Mammary microvascular endothelial cell (primary cell): ENCODE measurements at places on chromosomes 1 and 21. TPM values are rescaled to one million over a fixed set of nuclear protein-coding genes. Genes with fewer than 3 reads are reported as not detected.

LRRC8B gene
- 19.1 and 19.8 TPM in 2 replicates for total RNA-seq

TMPRSS2 gene
- total RNA-seq: not detected in 2 replicates

CYP2J2 gene
- total RNA-seq: 0.20 TPM in 1 of 2 replicates, not detected in the other

S100A1 gene
- total RNA-seq: not detected in 2 replicates

LEMD1 gene
- not detected in 2 replicates for total RNA-seq

KCNN3 gene
- 0.40 and 0.64 TPM in 2 replicates for total RNA-seq

TCHHL1 gene
- not detected in 2 replicates for total RNA-seq

SLFNL1 gene
- under 0.01 and 0.07 TPM in 2 replicates for total RNA-seq
